ENCODE measurements at places on chromosomes 5 and 9. TPM values are rescaled to one million over a fixed set of nuclear protein-coding genes. Genes with fewer than 3 reads are reported as not detected.

C5orf15 gene
- total RNA-seq: 84.6 TPM

SHROOM1 gene
- 114 TPM for total RNA-seq

TUSC1 gene
- total RNA-seq: 11.5 TPM

FBXL7 gene
- total RNA-seq: 16.7 TPM

IPO11 gene
- total RNA-seq: 17.8 TPM

Measured in epithelial cell of alveolus of lung (primary cell).